ENCODE measurements at places on chromosomes 12 and 14.

DNA sequence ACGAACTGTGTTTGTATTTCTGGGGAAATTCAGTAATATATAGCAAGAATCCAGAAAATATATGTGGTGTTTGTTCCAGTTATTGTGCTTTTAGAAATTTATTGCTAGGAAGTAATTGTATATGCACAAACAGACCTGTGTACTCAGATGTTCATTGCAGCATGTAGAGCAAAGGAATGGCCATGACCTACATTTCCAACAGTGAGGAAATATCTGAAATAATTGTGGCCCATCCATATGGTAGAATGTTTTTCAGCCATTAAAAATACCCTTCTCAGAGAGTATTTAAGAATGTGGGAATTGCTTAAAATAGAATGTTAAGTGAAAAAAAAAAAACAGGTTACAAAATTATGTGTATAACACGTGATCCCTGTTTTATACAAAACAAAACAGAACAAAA is 77.3 kb downstream of the TMX1 start:
- DNase-seq, result no peak

GRCh38 chr12:104694161-104694560 is 237.4 kb downstream of the CHST11 start:
- no peak for DNase-seq

- no peak for DNase-seq
Measured at GRCh38 chr14:63383776-63384367, 65.1 kb upstream of the GPHB5 start.

- no peak for DNase-seq
Measured at GRCh38 chr12:68203460-68203875, 22.1 kb downstream of the IL26 start.

- DNase-seq, result no peak
Measured at GRCh38 chr14:20612403-20612802, 21.2 kb upstream of the RNASE12 start.

DNA sequence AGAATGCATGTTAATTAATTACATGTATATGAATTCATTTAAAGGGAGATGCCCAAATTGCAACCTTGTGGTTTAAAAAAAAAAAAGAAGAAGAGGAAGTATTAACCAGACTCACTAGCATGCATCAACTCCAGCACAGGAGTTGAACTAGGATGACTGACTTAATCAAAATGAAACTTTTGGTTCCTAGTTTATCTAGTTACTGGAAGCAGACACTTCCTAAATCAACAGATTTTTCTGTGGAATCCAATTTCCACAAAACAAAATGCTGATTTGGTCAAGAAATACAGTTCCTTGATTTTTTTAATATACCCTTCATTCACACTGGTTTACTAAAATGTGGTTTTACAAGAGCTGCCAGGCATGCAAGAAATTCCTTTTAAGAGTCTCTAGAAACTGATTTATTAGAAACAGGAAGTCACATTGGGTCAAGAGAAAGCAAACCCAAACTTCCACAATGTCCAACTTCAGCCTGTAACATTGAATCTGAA is 41.6 kb downstream of the ITPR2 start:
- DNase-seq, result no peak

- no peak for DNase-seq
Measured at GRCh38 chr14:100289916-100290606, 16.2 kb downstream of the SLC25A29 start.

DNA sequence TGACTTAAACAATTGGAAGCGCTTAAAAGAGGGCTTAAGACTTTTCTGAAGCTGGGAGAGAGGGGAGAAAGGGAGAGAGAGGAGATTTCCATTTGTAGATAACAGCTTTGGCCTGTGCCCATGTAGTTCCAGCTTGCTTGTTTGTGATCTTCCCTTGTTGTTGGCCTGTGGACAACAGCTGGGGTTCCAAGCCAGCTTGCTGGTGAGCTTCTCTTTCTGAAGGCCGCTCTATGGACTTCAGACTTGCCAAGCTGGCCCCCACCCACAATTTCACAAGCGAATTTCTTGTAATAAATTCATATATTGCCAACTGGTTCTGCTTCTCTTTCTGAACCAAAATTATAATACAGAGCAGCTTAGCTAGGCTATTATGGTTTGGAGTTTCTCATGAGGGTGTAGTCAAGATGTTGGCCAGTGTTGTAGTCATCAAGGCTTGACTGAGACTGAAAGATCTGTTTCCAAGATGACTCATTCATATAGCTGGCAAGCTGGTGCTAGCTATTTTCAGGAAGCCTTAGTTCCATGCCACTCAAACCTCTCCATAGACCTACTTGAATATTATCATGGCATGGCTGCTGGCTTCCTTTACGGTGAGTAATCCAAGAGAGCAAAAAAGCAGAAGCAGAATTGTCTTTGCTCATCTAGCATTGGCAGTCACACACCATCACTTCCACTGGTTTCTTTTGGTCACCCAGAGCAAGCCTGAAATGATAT is 89.4 kb downstream of the ATP23 start:
- no peak for DNase-seq

GRCh38 chr12:75058228-75058627 is 151.4 kb downstream of the KCNC2 start:
- DNase-seq, result no peak

DNA sequence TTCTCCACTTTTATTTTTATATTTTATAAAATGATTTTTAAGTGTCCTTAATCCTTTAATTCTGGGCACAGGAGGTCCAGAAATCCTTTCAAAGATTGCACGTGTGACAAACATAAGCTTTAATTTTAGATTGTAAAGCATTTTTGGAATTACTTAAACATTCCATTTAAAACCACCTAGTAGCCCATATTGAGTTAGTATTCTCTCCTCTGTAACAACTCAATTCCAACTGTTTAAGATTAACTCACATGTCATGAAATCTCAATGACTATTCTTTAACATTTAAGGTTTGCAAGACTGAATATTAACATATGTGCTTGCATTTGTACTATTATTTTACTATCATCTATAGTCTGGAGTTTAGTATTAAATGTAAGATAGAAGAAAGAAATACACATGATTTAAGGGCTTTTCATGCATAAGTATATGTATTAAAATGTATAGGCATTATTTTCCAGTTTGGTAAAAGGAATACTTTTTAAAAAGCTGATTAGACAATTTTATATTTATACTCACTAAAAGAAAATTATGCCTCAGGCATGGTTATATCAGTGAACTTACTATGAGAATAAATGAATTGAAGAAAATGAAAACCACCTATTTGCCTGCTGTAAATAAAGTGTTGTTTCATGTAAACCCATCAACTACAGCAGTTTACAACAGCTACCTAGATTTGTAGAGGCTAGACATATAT is 776.9 kb downstream of the SLC6A15 start:
- DNase-seq, result no peak

DNA sequence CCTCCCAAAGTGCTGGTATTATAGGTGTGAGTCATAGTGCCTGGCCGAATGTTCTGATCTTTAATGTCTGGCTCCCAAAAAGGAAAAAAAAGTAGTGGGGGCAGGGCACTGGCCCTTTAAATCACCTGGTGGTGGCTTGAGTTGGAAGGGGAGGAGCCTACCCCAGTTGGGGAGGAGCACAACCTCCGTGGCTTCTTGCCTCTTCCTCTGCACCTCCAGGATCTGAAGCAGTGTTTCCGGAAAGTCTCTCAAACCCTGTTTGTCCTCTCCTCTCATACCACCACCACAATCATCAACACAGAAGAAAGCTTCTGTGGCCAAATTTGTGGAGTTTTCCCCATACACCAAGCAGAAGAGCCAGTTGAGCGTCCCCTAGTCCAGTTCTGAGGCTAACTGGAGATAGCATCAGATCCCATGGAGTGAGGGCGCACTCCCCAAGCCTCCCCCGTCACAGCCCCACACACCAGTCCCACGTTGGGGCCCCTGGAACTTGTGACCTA is 24.3 kb upstream of the RCOR1 start:
- no peak for DNase-seq

DNA sequence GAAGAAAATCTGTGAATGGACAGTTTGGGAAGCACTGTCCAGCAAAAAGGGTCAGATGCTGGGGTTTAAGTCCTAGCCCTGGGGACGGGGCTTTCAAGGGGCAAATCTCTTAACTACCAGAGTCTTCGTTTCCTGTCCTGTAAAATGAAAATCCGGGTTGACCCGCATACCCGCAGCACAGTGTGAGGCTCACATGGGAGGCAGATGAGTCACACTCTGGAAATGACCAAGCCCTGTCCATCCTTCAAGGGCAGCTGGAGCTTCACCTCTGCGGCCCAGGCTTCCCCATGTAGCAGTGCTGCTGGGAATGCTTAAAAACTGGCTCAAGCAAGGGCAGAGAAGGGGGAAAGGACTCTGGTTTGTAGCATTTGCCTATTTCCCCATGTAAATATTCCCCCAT is 19.0 kb downstream of the FAM181A start:
- DNase-seq, result no peak

DNA sequence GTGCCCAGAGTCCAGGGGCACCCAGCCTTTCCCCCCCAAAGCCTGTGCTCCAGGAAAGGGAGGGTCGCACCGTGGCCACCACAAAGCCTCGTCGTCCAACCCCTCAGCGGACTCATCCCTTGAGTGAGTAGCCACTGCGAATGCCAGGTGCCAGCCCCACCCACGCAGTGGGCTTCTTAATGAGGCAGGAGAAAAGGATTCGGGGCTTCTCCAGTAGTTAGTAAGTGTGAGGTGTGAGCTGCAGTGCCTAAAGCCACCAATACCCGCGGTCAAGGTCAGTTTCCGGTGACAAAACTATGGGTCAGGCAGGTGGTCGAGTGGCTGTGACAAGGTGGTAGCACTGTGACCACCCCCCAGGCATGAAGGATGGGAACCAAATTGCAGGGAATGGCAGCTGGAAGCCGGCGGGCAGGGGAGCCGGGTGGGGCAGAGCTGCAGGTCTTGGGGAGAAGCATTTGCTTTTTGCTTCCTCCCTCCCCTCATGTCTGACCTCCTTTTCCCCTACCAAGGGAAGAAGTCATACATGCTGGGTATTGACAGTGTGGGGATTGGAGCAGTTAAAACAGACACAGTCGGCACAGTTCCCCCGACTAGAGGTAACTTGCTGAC is 8.0 kb downstream of the RAN start:
- no peak for DNase-seq

All from NCI-H1694 (cell line).